IPS-NIHi11 (cell line): ENCODE measurements at places on chromosomes 1 and 21.

GRCh38 chr1:174871886-174872285 lies 127.9 kb upstream of the CACYBP start:
- DNase-seq, result peak; percentile 33

DNA sequence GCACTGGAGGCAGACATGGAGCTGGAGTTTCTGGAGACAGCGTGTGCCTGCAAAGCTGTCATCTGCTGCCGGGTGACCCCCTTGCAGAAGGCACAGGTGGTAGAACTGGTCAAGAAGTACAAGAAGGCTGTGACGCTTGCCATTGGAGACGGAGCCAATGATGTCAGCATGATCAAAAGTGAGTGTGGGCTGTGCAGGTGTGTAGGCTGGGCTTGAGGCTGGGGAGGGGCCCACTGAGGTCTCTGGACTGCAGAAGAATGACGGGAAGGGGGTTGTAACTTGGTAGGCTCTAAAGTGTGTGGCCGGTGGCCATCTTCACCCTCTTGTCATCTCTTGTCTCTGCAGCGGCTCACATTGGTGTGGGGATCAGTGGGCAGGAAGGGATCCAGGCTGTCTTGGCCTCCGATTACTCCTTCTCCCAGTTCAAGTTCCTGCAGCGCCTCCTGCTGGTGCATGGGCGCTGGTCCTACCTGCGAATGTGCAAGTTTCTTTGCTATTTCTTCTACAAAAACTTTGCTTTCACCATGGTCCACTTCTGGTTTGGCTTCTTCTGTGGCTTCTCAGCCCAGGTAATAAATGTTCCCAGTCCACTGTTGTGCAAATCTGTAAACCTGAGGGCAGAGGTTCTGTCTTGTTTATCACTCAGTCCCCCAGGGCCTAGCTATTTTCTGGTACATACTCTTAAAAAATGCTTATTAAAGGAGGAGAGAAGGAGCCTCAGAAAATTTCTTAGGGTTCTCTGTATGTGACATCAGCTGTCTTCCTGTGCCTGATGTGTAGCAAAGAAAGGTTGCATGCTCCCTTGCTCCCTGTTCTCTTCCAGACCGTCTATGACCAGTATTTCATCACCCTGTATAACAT lies 19.9 kb downstream of the ATP8B2 start:
- peak; percentile 76 for DNase-seq

GRCh38 chr21:31913182-31913608 lies 40.4 kb downstream of the HUNK start:
- DNase-seq, result no peak

DNA sequence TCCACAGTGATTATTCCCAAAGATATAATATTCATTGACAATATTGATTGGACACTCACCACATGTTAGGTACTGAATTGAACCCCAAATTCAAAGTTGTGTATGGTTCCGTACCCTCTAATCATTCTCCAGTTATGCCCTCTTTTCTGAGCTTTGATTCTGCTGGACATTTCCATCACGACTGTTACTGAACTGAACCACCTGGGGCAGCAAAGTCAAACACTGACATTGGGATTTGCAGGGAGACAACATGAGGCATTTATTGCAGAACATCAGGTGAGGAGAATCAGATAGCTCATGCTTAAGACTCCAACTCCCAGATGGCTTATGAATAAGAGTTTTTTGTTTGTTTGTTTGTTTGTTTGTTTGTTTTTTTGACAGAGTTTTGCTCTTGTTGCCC lies 420.9 kb downstream of the DISC1 start:
- no peak for DNase-seq

- no peak for DNase-seq
These were observed 124.4 kb downstream of the BEND5 start for GRCh38 chr1:48652334-48652733.

DNA sequence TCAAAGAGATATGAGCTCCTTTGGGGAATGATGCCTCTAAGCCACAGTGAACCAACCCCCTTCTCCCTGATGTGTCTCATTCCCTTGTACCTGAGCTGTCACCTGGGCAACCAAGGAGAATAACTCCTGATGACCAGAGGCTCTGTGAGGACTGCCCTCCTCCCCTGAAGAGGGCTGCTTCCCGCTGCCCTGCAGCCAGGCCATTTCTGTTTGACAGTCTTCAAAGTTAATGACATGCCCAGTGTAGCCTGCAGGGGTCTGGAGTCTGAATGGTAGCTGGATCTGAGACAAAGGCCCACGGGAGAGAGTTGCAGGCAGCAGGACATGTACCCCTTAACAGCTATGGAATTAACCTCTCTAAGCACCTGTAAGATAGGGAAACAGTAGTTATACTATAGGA lies 3.4 kb upstream of the SLFNL1 start:
- no peak for DNase-seq

DNA sequence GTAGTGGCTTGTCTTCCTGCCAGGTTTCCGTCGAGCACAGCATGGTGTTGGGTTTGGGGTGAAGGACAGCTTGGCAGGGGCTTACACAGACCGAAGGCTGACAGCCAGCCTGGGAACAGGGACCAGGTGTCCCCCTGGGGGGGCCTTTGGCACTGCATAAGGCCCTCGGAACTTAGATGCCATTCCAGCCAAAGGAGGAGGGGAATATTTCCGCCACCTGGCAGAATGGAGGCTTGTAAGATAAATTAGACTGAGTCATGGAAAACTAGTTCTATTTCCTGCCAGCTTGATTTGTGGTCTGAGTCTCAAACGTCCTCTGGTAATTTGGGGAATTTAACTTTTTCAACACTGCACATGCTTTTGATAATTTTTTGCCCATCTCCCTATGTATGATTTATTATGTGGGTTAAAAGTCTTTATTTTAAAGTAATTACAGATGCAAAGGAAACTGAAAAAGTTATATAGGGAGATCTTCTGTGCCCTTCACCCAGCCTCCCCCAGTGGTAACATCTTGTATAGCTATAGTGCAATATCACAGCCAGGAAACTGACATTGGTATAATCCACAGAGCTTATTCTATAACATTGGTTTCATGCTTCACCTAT lies 11.5 kb upstream of the TMEM51 start:
- DNase-seq, result no peak
